ENCODE measurements at places on chromosomes 4 and X.
A peak's percentile ranks its signal among the peaks of the same experiment; 100 is the strongest.

GRCh38 chr4:6372649-6373525 lies 99.5 kb downstream of the PPP2R2C start:
- peak; percentile 7 for DNase-seq

DNA sequence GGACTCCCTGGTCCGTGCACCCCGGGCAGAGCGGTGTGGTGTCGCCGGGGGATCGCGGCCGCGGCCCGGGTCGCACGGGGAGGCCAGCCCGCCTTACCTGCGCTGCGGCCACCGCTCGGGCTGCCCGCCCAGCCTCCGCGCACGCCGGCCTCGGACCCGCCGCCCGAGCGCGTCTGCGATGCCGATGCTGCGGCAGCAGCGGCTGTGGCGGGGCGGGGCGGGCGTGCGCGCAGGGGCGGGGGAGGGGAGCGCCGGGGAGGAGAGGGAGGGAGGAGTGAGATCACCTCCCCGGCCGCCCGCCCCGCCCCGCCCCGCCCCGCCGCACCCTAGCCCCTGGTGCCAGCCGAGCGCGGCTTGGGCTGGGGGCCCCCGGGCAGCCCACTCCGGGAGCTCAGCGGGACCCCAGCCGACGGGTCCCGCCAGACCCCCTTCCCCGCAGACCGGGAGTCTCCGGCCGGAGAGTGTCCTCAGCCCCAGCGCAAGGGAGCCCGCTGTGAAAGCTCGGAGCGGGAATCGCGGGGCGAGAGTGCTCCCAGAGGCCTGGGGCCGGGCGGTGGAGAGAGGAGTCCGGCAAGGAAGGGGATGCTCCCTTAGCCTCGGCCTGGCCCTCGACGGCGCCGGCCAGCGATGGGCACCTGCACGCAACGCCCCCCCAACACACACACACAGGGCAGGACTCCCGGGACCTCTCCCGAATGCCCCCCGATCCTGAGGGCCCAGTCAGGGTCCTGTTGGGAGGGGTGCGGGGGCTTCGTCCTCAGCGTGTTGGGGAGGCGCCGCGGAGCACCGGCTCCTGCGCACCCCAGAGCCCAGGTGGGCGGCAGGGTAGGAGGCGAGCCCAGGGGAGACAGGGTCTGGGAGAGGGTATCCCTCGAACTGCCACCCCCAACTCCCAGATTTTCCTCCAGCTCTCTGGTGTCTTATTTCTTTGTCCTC lies at the start of gene L1CAM:
Gene L1CAM (minus strand): TSS at position 206 of the 936 bp plus-strand sequence. CDS start 10,337 bp downstream, outside the sequence.
- no peak for DNase-seq

DNA sequence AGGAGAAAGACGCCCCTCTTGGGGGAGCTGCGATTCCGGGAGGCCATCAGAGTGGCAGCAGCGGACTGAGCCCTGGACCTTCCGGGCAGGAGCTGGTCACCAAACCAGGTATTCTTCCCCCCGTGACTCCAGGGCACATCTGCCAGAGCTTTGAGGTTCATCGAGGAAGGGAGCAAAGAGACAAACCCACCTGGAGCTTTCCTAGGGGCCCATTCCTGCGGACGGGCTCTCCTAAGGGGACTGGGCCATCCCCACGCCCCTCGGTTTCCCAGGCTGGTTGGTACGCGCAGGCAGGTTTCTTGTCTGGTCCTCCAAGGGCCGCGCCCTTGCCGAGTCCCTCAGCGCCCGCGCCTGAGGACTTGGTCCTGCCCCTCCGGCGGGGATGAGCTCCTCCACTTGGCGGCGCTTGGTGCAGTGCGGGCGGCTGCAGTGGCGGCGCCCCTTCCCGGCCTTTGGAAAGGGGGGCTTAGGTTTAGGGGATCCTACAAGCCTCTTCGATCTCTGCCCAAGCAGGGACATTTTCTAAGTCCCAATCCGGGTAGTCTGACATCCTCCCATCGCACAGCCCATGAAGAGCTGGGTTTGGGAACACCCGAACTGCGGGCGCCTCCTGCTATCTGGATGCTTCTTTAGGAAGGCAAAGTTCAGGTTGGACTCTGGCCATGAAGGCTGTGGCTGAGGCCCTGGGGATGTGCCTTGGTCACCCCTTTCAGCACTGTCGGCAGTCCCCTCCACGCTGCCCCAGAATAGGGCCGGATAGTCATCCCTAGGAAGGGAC lies 538 bp downstream of the STBD1 start:
- DNase-seq = peak; percentile 63

- DNase-seq = no peak
These were observed 61.7 kb upstream of the PLS3 start for GRCh38 chrX:115499112-115499805.

GRCh38 chrX:97389761-97390192 lies 506.1 kb downstream of the RPA4 start:
- DNase-seq = no peak

- no peak for DNase-seq
These were observed 870 bp downstream of the PDZD4 start for GRCh38 chrX:153829549-153829798.
